ENCODE measurements at places on chromosomes 2 and 18. TPM values are rescaled to one million over a fixed set of nuclear protein-coding genes. Genes with fewer than 3 reads are reported as not detected.

The ZAP70 gene
- total RNA-seq: 0.55 TPM

The MRPL30 gene
- 34.8 TPM for total RNA-seq

The RNU2-63P gene
- total RNA-seq: not detected

The SAG gene
- total RNA-seq: not detected

The SERPINB3 gene
- total RNA-seq: not detected

The RUFY4 gene
- total RNA-seq: not detected

The GKN1 gene
- not detected for total RNA-seq

The TANK gene
- total RNA-seq: 27.8 TPM

The NOSTRIN gene
- 14.7 TPM for total RNA-seq

The DES gene
- 15,954 TPM for total RNA-seq

The TNFAIP6 gene
- total RNA-seq: 2.9 TPM

The CFAP65 gene
- total RNA-seq: not detected

GRCh38 chr18:7686278-7686677, 119.2 kb downstream of the PTPRM start:
- no peak for DNase-seq

DNA sequence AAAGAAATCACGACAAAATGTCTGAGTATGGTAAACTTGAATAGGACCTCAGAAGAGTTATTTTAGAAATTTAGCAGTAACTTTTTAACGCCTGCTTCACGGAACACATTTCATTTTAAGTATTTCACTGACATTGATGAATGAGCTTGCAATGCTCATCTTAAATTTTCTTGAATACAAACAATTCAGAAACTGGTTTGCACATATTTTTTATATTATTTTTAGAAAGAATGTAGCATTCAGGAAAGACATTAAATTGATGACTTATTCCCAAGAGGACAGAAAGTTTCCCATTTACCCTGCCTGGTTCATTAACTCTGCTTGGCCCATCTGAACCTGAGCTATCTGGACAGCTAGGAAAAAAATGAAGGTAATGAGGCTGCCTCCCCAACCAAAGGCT, 89.3 kb downstream of the MBD2 start:
- no peak for DNase-seq

DNA sequence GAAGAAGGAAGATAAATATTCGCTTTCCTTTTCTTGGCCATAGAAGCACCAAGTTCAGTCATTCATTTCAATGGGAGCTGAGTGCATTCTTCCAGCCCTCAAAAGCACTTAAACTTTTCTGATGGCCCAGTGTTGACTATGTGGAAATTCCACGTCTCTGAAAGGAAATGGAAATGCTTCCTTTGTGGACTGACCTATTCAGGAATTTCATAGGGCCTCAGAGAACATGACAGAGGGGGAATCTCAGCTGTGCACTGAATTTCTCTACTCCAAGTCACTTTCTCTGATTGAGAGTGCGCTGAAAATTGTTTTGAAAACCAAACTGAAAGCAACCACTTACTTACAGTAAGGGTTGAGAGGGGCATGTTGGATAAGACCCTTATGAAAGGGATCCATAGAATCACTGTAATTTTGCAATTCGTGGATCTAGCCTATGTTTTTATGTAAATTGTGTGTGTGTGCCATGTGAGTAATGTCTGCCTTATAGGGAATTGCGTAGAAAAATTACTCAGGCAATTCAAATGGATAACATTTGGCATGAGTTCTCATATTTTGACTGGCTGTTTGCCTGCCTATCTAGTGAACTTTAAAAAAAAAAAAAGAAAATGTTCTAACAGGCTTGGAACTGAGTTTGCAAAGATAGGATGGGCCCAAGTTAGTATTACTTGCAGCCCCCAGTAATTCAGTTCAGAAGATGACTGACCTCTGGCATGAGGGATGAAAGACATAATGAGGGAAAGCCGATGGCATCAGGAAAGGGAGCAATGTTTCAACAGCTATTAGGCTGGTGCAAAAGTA, 437.0 kb downstream of the PTPRM start:
- DNase-seq: no peak

DNA sequence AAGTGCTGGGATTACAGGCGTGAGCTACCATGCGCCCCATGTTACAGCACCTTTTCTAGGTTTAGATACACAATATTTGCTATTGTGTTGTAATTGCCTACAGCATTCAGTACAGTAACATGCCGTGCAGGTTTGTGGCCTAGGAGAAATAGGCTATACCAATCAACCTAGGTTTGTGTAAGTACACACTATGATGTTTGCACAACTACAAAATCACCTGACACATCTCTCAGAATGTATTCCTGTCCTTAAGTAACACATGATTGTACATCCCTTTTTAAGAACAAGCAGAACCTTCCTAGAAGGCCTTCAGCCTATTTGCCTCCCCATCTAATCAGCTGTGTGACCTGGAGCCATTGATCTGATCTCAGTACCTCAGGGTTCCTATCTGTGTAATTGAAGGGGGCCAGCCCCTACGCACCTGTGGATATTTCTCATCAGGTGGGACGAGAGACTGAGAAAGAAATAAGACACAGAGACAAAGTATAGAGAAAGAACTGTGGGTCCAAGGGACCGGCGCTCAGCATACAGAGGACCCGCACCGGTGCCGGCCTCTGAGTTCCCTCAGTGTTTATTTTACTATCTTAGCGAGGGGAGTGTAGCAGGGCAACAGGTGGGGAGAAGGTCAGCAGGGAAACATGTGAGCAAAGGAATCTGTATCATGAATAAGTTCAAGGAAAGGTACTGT, 18.7 kb upstream of the TMBIM1 start:
- DNase-seq: no peak

DNA sequence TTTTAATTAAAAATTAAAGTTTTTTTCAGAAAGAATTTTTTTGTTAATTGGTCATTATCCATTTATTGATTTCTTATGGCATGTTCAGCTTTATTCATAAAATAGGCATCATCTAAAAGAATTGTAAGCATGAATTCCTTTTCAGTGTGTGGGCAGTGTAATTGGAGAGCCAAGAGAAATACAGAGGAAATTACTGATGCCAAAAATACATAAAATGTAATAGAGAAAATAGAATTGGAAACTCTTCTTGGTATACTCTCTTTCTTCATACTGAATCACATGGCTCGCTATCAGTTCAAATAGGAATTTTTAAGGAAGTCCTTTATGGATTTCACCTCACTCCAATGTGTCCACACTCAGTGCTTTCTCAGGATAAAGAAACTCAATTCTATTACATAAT, 663.6 kb upstream of the NRXN1 start:
- DNase-seq: no peak

GRCh38 chr2:182941121-182941722, 74.8 kb upstream of the FRZB start:
- DNase-seq: no peak

DNA sequence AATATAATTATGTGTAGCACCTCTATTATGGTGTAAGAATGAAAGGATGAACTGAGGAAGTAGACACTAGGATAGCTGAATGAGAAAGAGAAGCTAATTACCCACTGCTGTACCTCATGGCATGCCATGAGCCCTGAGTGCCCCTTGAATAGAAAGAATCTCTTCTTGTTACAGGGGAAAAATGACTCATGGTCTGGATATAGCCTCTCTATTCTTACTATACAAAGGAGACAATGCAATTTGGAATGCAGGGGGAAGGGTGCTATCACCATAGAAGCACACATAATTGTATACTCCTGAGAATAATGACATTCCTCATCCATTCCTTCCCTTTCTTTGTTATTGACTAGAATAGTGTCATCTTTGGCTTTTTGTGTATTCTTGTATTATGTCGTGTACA, 385.2 kb downstream of the CDH7 start:
- no peak for DNase-seq

DNA sequence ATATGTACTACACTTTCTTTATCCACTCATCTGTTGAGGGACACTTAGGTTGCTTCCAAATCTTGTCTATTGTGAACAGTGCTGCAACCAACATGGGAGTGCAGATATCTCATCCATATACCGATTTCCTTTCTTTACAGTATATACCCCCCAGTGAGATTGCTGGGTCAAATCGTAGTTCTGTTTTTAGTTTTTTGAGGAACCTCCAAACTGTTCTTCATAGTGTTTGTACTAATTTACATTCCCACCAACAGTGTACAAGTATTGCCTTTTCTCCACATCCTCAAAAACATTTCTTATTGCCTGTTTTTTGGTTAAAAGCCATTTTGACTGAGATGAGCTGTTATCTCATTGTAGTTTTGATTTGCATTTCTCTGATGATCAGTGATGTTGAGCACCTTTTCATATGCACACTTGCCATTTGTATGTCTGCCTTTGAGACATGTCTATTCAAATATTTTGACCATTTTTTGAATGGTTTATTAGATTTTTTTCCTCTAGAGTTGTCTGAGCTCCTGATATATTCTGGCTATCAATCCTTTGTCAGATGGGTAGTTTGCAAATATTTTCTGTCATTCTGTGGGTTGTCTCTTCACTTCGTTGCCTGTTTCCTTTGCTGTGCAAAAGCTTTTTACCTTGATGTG, 12.2 kb downstream of the PLEK start:
- DNase-seq: no peak

DNA sequence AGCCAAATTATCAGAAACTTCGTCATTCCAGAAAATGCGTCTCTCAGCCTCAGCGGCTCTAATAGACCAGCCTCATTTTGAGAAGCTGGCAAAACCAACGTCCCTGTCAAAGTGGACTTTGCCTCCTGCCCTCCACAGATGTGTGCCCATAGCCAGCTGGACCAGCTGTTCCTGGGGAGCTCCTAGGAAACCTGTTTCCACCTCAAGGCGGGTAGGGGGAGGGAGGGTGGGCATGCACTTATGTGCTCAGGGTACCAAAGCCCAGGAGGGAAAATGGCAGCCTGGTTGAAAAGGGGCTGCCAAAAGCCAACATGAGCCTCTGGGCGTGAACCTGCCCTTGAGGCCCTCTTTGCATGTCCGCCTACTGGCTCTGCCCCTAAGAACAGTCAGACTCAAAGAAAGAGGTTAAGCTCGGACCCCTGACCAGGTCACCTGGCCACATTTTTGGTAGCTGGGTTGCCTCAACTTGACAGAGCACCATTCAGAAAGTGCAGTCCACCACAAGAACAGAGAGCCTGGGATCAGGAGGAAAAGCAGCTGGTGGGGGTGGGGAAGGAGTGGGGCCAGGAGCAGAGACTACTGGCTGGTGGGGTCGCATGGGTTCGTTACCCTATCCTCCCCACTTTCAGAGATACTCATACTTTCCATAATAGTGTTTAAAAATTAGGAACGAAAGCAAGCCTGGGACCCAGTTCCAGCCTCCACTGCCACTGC, 3.5 kb downstream of the PER2 start:
- DNase-seq: no peak

- no peak for DNase-seq
These were observed 6.1 kb upstream of the GMPPA start for GRCh38 chr2:219492575-219492974.

GRCh38 chr2:199303728-199304177, 154.0 kb downstream of the SATB2 start:
- no peak for DNase-seq

DNA sequence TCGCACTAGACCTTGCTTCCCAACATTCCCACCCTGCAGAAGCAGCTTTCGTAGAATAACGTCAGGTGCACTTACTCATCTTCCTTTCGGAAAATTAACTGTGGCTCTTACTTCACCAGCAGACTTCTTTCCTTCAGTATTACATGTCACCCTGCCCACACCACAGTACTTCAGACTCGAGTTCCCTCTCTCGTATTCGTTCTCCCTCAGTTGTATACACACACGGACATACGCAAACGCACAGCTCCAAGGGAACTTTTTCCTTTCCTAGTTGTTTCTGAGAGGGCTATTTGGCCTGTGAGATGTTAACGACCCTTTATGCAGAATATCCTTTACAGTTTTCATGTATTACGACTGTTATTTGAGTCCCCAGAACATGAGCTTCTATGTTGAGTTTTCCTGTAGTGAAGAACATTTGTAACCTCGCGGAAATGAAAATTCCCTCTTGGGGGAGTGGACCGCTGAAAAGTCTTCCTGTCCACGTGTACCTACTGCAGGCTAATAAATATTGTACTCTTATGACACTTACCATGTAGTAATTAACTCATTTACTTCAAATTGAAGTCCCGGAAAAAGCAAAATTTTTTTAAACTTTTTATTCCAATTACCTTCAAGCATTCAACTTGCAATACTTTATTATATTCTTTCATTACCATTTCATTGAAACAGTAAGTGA, 908 bp downstream of the ERLEC1 start:
- no peak for DNase-seq

GRCh38 chr18:32152705-32153448, 37.0 kb upstream of the MEP1B start:
- DNase-seq: no peak

- DNase-seq: no peak
These were observed 832.6 kb upstream of the SLC39A10 start for GRCh38 chr2:194824450-194824849.

- DNase-seq: no peak
These were observed 207.0 kb downstream of the CYP26B1 start for GRCh38 chr2:71940695-71941094.

Data from left ventricle myocardium inferior (tissue), 1 donor.